ENCODE measurements at places on chromosomes 2 and 18.

DNA sequence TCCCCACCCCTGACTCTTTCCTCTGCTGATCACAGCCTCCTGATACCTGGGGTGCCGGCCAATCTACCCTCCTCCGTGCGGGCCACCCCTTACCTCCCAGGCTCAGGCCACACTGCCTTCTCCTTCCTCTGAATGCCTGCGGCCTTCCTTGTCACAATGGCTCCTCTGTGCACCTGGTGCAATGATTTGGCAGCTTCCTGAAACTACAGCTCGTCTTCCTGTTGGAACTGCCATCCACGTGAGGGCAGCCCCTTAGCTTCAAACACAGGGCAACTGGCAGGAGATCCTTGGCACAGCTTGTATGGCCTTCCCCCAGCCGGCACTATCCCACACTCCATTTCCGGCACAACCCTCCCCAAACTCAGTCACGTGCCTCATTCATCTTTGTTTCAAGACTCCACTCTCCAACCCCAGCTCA is 69.0 kb downstream of the STPG4 start:
- no peak for DNase-seq

GRCh38 chr2:8514796-8515758 is 166.8 kb upstream of the ID2 start:
- DNase-seq, result peak; percentile 9

DNA sequence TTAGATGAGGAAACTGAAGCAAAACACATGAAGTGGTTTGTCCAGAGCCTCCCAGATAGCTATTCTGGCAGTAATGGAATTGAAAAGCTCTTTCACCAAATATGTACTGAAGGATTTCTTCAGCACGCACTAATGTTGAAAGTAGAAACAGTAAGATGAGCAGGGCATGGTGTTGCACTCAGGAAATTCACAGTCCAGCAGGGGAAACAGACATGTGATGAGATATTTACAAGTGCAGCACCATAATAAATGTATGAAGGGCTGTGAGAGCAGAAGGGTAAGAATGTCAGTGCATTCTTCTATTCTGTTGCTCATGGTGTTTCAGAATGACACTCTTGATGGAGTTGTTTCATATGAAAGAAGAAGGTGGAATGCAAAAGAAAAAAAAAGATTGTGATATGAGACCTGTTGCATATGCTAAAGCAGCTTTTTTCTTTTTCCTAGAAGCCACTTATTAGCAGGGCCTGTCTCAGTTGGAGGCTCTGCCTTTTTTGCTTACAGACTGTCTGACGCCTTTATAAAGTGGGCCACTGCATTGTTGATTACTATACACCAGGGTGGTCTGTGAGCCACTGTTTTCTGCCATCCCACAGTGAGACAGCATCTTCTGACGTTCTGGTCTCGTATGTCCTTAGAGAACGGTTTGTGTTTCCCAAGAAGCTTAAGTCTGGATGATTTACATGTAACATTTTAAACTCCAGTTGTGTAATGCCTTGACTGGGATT is 516.9 kb downstream of the ARHGAP15 start:
- no peak for DNase-seq

- no peak for DNase-seq
Measured at GRCh38 chr18:59699750-59700534, 2.7 kb upstream of the CCBE1 start.

GRCh38 chr2:144430722-144431391 is 89.1 kb downstream of the ZEB2 start:
- DNase-seq, result no peak

GRCh38 chr2:233772583-233772982 is 5.5 kb upstream of the MROH2A start:
- no peak for DNase-seq

- no peak for DNase-seq
Measured at GRCh38 chr18:60560071-60560470, 187.5 kb upstream of the MC4R start.
